ENCODE measurements at places on chromosomes 16 and 17.

GRCh38 chr16:15533386-15533785, 99.0 kb downstream of the BMERB1 start:
- no peak for DNase-seq

DNA sequence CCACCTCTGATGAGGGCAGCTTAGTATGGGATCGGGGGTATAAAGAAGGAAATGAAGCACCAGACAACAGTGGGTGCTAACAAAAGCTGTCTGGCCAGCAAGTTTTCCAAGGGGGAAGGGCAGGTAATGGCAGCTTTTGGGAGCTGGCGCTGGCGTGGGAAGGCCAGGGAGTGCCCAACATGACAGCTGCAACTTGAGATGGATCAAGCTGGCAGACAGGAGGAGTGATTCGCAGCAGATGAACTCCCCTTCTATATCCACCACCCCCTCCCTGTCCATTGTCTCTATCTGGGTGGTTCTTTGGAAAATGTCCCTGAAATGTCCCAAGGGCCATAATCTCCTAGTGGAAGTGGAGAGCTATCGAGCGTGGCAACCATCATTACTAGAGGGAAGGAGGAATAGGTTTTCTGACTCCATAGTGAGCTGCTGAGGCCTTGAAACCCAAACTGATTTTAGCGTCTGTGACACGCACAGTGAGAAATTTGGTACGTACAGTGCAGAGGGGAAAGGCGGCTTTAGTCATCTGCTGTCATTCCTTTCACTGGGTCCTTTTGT, 4.8 kb upstream of the INPP5K start:
- DNase-seq = no peak

DNA sequence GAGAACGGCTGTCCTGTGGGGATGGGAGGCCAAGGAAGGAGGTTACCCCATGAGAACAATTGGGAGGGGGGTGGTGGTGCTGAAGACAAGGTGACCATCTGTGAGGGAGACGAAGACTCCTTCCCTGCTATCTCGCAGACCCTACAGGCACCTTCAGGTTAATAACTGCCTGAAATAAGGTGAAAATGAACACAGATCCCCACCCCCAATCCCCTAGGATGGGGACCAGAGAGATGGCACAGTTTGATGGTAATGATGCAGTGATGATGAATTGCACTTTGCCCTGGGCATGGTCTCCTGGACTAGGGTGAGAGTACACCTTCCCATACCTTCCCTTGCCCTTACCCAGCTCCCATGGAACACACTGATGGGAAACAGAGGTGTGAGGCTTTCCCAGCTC, 1.4 kb upstream of the NAE1 start:
- no peak for DNase-seq

GRCh38 chr16:84700446-84701300, 873 bp downstream of the USP10 start:
- no peak for DNase-seq

- no peak for DNase-seq
Observed at GRCh38 chr17:58081646-58082340, 1.4 kb upstream of the DYNLL2 start.

- no peak for DNase-seq
Observed at GRCh38 chr16:8621222-8621571, 301 bp upstream of the METTL22 start.

DNA sequence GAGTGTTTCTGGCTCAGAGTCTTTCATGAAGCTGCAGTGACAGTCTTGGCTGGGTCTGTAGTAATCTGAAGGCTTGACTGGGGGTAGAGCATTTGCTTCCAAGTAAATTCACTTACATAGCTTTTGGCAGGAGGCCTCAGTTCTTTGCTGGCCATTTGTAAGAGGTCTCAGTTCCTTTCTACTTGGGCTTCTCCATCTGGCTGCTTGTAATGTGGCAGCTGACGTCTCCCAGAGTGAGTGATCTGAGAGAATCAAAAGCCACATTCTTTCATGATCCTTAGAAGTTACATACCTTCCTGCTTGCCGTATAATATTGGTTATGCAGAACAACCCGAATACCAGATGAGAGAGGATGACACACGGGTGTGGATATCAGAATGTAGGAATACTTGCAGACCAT, 39.8 kb downstream of the NF1 start:
- DNase-seq = no peak

DNA sequence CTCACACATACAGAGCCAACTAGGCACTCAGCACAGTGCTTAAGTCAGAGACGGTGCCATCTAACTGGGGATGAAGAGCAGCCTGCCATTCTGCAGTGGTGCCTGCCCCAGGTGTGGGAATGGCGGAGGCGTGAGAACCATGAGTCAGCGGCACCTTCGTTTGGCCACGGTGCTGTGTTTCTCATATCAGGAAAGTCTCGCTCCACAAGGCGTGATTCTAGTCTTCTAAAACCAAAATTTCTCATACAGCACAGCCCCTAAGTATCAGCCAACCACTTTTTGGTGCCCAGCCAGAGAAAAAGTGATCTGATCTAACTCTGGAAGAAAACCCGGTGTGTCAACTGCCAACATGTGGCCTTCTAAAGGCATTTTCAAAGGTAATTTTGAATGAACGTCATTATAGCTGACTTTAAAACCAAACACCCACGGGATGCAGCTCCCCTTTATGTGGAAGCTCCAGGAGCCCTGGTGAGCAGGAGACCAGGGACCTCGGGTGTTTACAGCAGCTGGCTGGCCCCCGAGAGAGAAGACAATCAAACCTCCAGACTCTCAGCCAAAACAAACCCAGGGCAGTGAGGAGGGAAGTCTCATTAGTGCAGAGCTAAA, 54.6 kb downstream of the ABCC12 start:
- DNase-seq = no peak

DNA sequence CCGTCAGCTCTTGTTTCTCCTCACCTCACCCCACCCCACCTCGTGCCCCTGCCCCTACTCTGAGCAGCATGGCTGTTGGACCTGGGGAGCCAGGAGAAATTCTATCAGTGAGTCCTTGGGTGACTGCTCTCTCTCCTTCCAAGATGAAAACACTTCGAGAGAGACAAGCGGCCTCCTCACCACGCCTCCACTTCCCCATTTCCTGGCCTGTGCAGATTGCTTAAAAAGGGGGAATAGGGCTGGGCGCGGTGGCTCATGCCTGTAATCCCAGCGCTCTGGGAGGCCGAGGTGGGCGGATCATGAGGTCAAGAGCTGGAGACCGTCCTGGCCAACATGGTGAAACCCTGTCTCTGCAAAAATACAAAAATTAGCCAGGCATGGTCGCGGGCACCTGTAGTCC, 9.5 kb downstream of the DLX4 start:
- DNase-seq = no peak
